ENCODE measurements at places on chromosomes 7 and 10. TPM values are rescaled to one million over a fixed set of nuclear protein-coding genes. Genes with fewer than 3 reads are reported as not detected.

GRCh38 chr10:73983096-73984047 lies 14.5 kb upstream of the VCL start:
- no peak for DNase-seq

DNA sequence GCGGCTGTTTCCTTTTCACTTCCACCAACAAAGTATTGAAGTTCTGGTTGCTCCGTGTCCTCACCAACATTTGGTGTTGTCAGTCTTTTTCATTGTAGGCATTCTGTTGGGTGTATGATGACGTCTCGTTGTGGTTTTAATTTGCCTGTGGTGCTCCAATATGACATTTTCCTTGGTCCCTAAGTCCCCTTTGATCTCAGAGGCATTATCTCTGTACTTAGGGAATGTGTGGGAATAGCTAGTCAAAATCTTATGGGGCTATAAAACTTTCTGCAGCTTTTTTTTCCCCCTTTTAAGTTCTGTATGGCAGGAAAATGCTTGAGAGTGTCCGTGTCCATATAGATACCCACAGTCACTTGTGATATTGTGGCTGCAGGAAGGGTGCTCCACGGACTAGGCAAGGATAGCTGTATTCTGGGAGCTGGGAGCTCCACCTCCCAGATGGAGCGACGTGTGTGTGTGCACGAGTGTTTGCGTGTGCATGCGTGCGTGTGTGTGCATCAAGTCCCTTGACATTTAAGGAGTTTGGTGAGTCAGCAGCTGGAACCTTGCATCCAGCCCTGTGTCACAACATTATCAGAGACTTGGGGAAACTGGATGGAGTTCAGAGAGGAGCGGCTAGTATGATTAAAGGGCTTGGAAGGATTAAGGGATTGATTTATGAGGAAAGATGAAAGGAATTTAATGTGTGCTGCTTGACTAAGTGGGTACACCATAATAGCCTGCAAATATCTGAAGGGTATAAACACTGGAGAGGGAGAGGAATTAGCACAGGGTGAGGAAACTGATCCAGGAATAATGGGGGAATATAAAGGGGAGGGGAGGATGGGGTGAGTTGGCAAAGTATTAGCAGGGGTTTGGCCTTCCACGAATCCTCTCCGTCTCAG lies 66.8 kb downstream of the LRMDA start:
- DNase-seq: no peak

DNA sequence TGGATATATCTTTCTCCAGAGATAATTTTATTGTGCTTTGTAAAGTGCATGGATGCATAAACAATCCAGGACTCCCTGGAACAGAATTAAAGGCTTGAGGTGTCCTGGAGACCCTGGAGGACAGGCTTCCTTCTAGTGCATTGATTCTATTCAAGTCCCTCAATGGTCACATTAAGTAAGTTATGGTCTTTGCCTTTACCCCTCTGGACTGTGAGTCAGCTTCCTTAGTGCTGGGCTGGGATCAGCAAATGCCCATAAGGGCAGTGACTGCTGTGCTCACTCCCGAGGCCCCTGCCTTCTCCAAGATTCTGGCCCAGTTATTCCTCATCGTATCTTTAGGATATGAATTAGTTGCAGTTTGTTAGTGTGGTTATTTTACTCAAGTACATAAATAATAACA lies 178.7 kb upstream of the PRSS58 start:
- no peak for DNase-seq

PALD1 gene
- total RNA-seq: 4.9 TPM

ZNF804B gene
- 0.26 TPM for total RNA-seq
